ENCODE measurements at places on chromosomes 5 and 9. TPM values are rescaled to one million over a fixed set of nuclear protein-coding genes. Genes with fewer than 3 reads are reported as not detected.
A peak's percentile ranks its signal among the peaks of the same experiment; 100 is the strongest.

GRCh38 chr9:132062806-132063205 lies 16.9 kb downstream of the MED27 start:
- DNase-seq: no peak

DNA sequence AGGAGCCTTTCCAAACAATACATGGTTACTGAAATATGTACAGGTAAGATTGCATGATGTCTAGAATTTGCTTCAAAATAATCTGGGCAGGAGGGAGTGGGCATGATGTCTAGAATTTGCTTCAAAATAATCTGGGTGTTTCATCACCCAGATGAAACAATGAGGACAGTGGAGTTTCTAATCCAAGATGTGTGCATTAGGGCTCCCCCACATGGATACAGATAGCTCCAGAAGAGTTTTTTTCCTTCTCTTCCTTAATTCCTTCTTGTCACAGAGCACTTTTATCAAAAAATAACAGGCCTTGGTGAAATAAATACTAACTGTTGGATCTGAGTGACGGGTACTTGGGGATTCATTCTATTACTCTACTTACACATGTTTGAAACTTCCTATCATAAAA lies 14.9 kb downstream of the ATOX1 start:
- no peak for DNase-seq

GRCh38 chr5:179780362-179780761 lies 13.4 kb upstream of the LTC4S start:
- DNase-seq: no peak

GRCh38 chr9:129989740-129990139 lies 53.2 kb downstream of the FNBP1 start:
- DNase-seq: no peak

DNA sequence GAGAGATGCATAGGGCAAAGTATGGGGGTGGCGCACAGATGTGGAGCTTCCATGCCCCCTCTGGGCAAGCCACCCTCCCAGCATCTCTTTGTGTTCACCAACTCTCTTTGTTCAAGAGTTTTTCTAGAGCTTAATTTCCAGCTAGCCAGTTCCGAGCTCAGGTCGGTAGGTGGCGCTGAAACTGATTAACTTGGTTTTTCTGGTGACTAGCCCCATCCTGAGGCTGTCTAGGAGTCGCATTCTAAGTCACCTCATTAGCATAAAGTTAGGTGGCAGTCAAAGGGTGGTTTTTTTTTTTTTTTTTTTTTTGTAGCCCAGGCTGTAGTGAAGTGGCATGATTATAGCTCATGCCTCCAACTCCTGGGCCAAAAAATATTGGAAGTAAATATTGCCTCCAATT lies 476.4 kb downstream of the KDM4C start:
- peak; percentile 69 for DNase-seq

The LCN1 gene
- total RNA-seq: not detected

DNA sequence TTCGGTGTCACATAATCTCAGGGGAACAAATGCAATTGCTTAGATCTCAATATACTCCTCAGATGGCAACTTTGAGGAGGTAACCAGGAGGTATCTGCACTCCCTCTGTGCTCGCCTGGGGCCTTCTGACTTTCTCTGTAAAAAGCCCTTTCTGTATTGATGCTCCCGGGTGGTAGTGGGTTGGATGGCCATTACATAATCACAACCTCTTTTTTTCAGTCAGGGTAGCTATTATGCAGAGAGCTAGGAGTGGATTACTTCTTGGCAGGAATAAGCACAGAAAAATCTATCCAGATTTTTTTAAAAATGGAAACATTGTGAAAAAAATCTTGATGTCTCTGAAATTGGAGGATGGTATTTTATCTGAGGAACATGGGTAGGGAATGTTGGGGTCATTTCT lies 116.6 kb downstream of the SH3GL2 start:
- DNase-seq: no peak

DNA sequence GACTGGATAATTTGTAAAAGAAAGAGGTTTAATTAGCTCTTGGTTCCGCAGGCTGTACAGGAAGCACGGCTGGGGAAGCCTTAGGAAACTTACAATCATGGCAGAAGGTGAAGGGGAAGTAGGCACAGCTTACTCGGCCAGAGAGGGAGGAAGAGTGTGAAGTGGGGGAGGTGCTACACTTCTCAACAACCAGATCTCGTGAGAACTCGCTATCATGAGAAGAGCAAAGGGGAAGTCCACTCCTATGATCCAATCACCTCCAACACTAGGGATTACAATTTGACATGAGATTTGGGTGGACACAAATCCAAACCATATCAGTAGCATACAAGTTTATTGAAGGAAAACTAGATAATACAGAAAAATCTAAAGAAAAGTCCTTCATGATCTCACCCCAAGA lies 39.9 kb downstream of the NEURL1B start:
- peak; percentile 13 for DNase-seq

DNA sequence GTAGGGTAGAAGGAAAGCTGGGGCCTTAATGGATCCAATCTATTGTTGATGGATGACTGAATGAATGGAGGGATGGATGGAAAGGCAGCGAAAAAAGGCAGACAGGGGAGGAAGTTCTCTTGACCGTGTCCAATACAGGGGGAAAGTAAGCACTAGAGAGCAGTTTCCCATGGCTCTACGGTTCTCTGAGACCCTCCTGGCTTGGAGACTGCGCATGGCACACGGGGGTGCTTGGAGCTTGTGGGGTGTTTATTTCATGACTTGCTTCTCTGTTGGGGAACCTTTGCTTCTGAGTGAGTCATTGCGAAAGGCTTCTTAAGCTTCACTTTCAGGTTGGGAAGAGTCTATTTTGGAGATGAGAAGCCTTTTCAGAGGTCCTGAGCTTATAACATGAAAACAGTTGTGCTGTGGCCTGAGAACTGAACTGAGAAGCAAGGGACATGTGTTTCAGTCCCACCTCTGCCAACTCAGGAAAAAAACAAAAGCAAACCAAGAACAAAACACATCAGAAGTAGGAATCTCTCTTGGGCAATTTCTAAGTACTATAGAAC lies 12.8 kb upstream of the TEX48 start:
- DNase-seq: no peak

DNA sequence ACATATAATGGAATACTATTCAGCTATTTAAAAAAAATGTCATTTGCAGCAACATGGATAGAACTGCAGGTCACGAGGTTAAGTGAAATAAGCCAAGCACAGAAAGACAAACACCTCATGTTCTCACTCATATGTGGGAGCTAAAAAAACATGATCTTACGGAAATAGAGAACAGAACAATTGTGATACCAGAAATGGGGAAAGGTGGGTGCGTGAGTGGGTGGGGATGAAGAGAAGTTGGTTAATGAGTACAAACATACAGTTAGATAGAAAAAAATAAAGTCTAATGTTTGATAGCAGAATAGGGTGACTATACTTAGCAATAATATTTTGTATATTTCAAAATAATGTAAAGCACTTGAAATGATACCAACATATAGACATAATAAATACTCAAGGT lies 38.7 kb downstream of the FAM114A2 start:
- DNase-seq: no peak

GRCh38 chr5:158639881-158640592 lies 459.7 kb downstream of the EBF1 start:
- DNase-seq: peak; percentile 4

GRCh38 chr5:116037236-116037822 lies 5.1 kb downstream of the ARL14EPL start:
- peak; percentile 38 for DNase-seq

DNA sequence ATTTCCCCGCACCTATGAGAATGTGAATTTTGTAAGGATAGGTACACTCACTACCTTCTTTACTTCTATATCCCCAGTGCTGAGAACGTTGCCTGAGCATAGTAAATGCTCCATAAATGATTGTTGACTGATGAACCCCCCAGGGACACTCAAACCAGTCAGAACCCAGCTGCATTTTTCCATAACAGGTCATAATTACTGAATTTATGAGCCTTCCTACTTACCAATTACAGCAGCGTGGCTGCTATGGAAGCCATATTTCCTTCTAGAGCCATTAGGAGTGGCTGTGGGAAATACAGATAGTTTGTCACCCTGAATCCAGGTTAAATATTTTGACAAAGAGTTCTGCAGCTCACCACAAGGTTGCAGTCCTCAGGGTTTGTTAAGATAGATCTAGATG lies 135.0 kb downstream of the TAF11L14 start:
- DNase-seq: no peak

The ALDOB gene
- total RNA-seq: not detected

DNA sequence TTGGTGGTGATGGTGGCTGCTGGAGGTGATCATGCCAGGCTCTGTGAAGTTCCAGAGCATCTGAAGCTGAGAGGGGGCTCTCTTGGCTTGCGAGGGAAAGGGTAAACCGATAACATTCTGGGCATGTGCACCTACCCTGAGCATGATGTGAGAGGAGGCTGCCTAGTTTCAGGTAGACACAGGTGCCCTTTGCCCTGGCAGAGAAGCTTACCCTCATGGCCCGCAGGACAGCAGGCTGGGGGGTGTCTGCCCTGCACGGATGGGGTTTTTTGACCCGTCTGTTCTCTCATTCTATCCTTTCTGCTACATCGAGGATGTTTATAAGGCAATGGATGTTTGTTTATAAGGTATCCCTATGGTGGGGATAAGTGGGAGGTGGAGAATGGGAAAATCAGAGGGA lies 132.9 kb downstream of the WDR41 start:
- DNase-seq: no peak

Measured in SK-MEL-5 (cell line).